SK-N-DZ (cell line): ENCODE measurements at places on chromosomes 11 and 22.

- DNase-seq: no peak
These were observed 6.4 kb upstream of the JAM3 start for GRCh38 chr11:134062265-134063123.

- DNase-seq: no peak
These were observed 12.4 kb upstream of the TOP3B start for GRCh38 chr22:21994881-21995444.

- peak; percentile 65 for DNase-seq
These were observed 19.7 kb upstream of the DNAJB13 start for GRCh38 chr11:73931039-73931645.

DNA sequence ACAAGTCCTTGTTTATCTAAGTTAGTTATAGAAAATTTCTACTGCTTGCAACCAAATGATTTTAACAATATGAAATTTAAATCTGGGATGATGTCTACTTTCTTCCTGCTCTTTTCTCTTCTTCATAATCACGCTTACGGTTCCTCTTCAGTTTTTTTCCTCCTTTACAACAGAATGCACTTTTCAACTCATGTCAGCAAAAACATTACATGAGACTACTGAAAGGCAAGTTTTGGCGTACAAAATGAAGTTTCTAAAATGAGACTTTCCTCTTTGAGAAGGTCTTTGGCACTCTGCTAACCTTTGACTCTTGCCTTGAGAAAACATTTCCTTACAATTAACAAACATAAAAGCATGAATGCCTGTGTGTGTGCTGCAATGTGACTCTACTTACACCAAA is 23.3 kb downstream of the TMEM123 start:
- no peak for DNase-seq

GRCh38 chr11:126560221-126560620 is 204.7 kb downstream of the ST3GAL4 start:
- no peak for DNase-seq

DNA sequence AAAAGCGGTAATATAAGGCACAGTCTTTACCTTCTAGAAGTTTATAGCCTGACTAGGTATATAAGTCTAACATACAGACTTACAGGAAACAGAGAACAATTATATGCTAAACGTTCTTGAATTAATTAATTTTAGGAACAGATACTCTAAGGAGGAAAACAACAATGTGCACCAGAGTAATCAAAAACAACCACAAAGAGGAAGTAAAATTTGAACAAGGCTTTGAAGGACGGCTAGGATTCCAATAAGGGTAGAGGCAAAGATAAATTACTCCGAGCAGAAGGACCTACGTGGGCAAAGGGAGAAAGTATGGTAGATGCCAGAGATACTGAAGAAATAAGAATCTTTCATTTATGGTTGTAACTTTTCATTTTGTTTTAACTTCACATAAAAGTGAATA is 54.4 kb downstream of the ENTHD1 start:
- DNase-seq: no peak

- DNase-seq: no peak
These were observed 72.0 kb upstream of the USP47 start for GRCh38 chr11:11769782-11770181.

DNA sequence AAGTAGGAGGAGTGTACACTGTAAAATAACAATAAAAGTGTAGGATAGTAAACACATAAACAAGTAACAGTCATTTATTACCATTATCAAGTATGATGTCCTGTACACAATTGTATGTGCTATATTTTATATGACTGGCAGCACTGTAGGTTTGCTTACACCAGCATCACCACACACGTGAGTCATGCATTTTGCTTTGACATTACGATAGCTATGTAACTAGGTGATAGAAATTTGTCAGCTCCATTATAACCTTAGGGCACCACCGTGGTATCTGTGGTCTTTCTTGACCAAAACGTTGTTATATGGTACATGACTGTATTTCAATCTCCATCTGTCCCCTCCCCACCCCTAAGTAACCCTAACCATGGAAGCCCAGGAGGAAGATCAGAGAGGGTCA is 1.1 kb downstream of the DNAL4 start:
- DNase-seq: no peak

DNA sequence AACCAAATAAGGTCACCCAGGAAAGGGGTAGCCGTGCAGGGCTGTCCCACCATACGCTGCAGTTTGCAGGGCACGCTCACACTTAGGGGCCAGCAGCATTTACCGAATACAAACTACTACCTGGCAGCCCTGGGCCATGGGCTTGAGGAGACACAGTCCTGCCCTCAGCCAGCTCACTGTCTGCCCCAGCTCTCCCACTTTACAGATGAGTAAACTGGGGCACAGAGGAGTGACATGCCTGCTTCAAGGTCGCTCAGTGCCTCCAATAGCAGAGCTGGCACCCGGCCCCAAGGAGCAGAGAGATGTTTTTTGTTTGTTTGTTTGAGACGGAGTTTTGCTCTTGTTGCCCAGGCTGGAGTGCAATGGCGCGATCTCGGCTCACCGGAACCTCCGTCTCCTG is 2.8 kb downstream of the FADS3 start:
- DNase-seq: no peak

GRCh38 chr11:126123686-126124085 is 61.0 kb upstream of the CDON start:
- no peak for DNase-seq

- DNase-seq: no peak
These were observed 17.1 kb upstream of the TMPRSS13 start for GRCh38 chr11:117946156-117946841.

GRCh38 chr11:111429066-111429506 is 50.0 kb upstream of the POU2AF1 start:
- DNase-seq: no peak

DNA sequence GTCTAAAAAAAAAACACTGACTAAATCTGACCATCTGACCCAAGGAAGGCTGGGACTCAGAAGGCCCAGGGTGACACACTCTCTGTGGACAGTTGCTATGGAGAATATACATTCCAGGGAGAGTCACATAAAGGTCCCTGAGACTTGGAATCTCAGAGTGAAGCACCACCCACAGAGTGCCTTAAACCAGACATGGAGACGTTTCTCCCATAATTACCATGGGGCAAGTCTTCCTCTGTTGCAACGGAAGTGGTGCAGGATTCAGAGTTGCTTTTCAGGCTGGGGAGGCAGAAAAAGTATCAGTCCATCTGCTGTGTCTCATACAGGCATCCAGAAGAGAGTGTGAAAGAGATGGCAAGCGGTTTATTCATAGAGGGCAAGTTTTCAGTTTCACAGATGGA is 58.7 kb upstream of the SLN start:
- DNase-seq: no peak

DNA sequence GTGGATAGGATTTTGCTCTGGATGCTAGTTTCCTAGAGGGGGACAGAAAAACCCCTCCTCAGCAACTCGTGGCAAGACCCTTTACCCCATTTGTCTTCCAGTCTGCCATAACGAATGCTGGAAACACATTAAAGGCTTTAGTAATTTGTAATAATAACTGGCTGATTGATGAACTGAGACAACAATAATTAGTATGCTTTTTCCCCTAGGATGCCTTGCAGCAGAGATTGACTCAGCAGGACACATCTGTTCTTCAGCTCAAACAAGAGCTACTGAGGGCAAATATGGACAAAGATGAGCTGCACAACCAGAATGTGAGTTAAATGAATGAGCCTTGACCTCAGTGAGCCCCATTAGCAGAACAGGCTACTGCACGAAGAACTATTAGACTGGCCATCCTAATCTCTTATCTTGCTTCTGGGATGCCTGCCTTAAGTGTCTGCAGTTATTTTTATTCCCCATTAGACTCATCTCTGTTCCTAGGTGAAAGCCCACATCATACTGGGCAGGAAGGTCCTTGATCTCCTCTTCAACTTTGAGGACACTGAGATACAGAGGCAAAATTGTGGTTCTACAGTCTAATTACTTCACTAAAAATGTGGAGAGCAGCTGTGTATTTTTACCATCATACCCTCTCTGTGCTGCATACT is 32.9 kb upstream of the DLAT start:
- no peak for DNase-seq

DNA sequence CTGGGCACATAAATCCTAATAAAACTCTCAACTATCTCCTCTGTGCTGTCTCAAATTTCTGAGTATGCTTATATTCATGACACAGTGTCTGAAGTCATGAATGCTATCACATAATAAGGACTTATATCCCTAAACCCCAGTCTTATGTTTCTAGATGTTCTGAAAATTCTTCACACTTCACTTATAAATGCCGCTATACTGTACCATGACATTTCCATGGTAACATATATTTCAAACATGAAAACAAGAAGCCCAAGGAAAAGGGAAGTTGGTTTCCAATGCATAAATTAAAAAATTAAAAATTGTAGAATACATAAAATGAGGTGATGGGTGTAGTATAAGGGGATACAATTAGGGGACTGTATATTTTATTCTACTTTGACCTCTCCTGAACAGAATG is 11.7 kb downstream of the GVQW3 start:
- DNase-seq: no peak

DNA sequence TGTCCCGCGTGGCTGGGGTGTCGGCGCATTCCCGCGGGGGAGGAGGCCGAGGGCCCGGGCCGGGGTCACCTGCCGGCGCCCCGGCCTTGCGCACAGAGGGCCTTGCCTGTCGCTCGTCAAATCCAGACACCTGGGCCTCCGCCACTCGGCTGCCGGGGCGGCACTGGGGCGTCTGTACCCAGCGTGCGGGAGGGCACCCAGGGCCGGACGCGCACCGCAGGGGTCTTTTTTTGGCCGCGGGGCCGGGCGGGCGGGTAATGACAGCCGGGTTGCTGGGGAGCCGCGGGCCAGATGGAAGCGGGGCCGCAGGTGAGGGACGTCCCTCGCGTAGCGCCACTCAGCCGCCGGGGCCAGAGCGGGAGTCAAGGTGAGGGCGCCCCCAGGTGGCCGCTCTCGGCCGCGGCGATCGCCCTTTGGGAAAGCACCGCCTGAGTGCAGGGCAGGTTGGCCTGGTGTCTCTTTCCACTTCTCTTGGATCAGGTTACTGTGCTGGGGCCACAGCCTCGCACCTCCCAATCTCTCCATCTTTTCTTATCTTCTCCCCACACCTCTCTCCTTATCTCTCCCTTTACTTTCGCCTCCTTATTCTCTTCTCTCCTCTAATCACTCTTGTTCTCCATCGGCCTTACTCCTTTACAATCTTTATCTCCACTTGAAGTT is 3.5 kb downstream of the PHLDB1 start:
- DNase-seq: no peak

- DNase-seq: no peak
These were observed 43.2 kb upstream of the CLDN5 start for GRCh38 chr22:19567157-19568009.

DNA sequence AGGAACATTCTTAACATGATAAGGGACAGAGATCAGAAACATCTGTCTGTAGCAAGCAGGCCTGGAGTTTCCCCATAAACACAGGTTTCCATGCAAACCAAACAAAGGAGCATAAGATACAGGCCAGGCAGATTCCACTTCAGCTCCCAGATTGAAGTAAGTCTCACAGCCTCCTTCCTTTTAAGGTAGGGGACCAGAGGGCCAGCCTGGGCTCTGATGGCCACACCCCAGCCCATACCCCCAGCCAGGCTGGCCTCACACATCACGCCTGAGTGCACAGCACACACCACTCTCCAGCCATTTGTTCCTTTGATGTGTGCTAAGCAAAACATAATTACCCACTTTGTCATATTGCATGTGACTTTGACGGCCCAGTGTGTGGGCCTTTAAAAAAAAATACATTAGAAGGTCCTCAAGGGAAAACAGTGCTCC is 518.7 kb downstream of the NTM start:
- no peak for DNase-seq

GRCh38 chr11:84812471-84812969 is 814.6 kb downstream of the DLG2 start:
- DNase-seq: no peak

GRCh38 chr11:18261721-18262120 is 4.3 kb upstream of the SAA1 start:
- no peak for DNase-seq

GRCh38 chr11:130278151-130278550 is 36.6 kb downstream of the ZBTB44 start:
- no peak for DNase-seq

- no peak for DNase-seq
These were observed 74.4 kb upstream of the GUCY1A2 start for GRCh38 chr11:107092667-107093066.

GRCh38 chr11:121250843-121251242 is 41.7 kb upstream of the SC5D start:
- DNase-seq: no peak

GRCh38 chr11:74023276-74023675 is 14.4 kb upstream of the UCP3 start:
- no peak for DNase-seq

GRCh38 chr11:118527109-118527508 is at the start of gene TTC36:
Gene TTC36 (plus strand): TSS chr11:118527474. CDS start chr11:118527495, 21 bp downstream.
- no peak for DNase-seq

DNA sequence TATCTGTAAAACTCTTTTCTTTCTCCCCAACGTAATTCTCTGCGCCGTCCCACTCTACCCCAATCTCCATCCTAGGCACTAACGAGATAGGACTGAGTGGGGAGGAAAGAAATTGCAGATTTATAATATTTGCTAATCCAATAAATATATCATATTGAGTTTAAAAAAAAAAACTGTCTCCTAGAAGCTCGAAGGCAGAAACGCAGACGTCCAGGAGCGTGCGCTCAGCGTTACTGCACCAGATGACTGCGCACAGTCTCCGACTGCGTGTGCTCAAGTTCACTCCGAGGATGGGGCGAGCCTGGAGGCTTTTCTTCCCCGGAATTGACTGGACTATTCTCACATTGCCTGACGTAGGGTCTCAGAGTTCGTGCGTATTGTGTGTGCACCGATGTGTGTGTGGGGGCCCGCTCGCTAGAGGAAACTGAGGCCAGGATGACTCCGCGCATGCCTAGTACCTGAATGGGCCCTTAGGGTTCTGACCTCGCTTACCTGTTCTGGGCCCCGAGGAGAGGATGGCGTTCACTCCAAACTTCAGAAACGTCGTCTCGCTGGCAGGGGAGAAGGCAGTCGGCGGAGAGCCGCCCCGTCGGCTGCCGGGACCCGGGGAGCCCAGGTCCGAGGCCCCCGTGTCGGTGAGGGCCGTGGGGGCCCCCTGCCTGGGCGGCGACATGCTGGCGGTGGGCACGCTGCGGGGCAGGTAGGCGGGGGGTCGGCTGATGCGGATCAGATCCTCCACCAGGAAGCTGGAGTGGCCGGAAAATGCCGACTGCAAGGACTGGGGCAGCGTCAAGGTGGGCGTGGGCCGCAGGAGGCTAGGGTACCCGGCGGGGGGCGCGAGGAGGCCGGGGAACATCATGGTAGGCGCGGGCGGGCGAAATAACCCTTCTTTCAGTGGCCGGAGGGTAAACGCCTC is 551 bp downstream of the DBX1 start:
- no peak for DNase-seq

DNA sequence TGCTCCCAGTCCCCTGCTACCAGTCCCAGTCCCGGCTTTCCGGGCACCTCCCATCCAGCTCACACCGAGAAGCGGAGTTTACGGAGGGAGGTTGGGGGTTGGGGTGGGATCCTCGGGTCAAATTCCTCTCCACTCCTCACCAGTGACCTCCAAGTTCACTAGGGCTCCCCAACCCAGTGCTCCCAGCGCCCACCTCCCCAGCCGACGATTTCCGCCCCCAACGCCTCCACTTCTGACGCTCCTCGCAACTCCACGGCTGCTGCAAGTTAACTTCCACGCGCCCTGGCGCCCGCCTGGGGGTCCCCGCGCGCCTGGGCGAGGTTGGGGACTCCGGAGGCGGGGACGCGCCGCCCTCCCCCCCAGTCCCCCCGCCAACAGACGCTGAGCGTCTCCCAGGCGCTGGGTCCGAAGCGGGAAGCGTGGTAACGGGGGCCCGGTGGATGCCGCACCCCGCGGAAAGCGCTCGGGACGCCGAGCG is 526 bp downstream of the TPST2 start:
- no peak for DNase-seq

- DNase-seq: no peak
These were observed 279.0 kb downstream of the TBC1D22A start for GRCh38 chr22:47041271-47042115.
